ENCODE measurements at places on chromosomes 5 and 9.

DNA sequence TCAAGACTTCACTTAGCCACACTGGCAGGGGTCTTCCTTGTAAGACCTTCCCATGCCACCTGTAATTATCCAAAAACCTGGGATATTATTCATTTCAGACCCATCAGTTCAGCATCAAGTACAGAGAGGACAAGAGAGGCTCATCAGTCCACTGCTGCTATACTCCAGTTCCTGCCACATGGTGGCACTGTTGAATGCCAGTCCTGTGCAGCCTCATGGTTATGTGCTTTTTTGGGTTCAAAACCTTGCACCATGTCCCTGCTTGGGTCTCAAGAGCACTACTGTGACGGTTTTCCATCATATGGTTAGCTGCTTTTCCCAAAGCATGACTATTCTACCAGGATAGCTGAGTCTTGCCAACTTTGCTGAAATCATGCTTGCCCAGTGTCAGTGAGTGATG lies 8.5 kb downstream of the PTGS1 start:
- no peak for DNase-seq

DNA sequence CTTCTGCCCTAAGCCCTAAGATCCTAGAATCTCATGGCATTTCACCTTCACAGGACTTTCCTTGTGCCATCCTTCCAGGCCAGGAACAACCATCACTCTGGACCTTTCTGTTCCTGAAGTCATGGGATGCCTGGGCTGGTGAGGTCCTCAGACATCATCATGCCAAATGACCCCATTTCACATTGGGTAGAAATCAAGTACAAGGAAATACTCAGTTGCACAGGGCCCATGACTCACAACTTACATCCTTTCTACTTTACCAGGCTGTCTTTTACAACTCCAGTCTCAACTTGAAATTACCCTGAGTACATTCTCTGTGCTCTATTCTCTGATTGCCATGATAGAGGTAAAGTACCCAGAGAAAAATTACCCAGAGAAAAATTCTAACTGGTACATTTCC lies 167.1 kb downstream of the PIK3R1 start:
- no peak for DNase-seq

DNA sequence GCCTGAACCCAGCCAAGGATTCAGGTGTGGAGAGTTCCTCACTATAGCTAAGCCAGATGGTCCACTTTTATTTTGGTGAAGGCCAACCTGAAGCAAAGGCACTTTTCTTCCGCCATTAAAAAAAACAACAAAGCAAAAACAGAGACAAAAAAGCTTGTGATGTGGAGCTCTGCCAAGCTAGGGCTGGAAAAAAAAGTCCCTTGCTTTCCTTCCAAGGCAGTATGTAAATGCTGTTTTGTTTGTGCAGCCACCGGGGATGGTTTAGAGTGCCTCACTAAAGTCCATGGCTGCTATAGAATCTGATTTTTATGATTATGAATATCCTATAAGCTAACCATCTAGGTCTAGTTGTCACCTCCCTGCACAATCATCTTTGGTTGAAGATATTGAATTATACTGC lies 14.9 kb downstream of the MEGF10 start:
- DNase-seq, result no peak

- DNase-seq, result no peak
Measured at GRCh38 chr9:117555964-117556629, 141.2 kb upstream of the ASTN2 start.

DNA sequence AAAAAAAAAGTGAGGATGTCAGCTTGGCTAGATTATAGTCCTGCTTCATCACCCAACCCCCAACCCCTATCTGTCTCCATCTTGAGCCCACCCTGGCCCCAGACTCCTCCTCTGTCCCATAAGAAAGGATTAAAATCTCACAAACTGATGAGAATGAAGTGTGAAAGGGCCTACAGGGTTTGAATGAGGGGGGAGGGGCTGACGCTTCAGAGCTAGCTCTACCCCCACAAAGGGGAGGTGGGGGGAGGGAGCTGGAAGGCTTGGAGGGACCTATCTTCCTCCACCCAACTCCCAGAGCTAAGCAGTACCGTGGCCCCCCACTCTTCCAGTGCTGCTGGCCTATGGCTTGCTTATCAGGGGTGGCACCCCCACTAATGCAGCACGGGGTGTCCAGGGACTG lies 43.7 kb upstream of the HAND1 start:
- no peak for DNase-seq

- no peak for DNase-seq
Measured at GRCh38 chr5:107320846-107321245, 349.9 kb downstream of the EFNA5 start.

- DNase-seq, result no peak
Measured at GRCh38 chr5:88782571-88782970, 100.4 kb downstream of the MEF2C start.

- no peak for DNase-seq
Measured at GRCh38 chr9:131434673-131435072, 40.8 kb downstream of the PRRC2B start.

- no peak for DNase-seq
Measured at GRCh38 chr9:12702160-12702758, 9.1 kb downstream of the TYRP1 start.

DNA sequence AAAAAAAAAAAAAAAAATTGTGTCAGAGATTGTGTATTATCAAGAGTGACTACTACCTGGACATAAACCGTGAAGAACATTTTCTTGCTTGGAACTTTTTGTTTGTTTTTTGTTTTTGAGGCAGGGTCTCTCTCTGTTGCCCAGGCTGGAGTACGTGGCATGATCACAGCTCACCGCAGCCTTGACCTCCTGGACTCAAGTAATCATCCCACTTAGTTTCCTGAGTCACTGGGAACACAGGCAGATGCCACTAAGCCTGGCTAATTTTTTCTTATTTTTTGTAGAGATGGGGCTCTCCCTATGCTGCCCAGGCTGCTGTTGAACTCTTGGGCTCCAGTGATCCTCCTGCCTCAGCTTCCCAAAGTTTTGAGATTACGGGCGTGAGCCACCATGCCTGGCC lies 25.8 kb downstream of the DCP2 start:
- DNase-seq, result no peak

GRCh38 chr9:71853084-71853483 lies 57.9 kb downstream of the ABHD17B start:
- no peak for DNase-seq

GRCh38 chr5:179397516-179397915 lies 52.3 kb upstream of the ADAMTS2 start:
- DNase-seq, result no peak

GRCh38 chr9:106038266-106039001 lies 344.1 kb downstream of the TMEM38B start:
- DNase-seq, result no peak

- no peak for DNase-seq
Measured at GRCh38 chr5:111755345-111755941, 1.6 kb downstream of the NREP start.

- DNase-seq, result no peak
Measured at GRCh38 chr9:86893811-86894490, 53.4 kb downstream of the GAS1 start.

- no peak for DNase-seq
Measured at GRCh38 chr9:35295369-35296036, 133.7 kb downstream of the UNC13B start.

Data from stimulated activated CD8-positive, alpha-beta memory T cell treated with anti-CD3 and anti-CD28 coated beads, Interleukin-12 subunit alpha, Interleukin-12 subunit beta, amount 100 ng/mL, for 4 hours (primary cell).